ENCODE measurements at places on chromosomes 2 and 18. TPM values are rescaled to one million over a fixed set of nuclear protein-coding genes. Genes with fewer than 3 reads are reported as not detected.

GRCh38 chr2:30425326-30425725 is 21.7 kb upstream of the LCLAT1 start:
- peak; percentile 61 for DNase-seq

- no peak for DNase-seq
Measured at GRCh38 chr2:133602538-133602937, 34.3 kb upstream of the NCKAP5 start.

DNA sequence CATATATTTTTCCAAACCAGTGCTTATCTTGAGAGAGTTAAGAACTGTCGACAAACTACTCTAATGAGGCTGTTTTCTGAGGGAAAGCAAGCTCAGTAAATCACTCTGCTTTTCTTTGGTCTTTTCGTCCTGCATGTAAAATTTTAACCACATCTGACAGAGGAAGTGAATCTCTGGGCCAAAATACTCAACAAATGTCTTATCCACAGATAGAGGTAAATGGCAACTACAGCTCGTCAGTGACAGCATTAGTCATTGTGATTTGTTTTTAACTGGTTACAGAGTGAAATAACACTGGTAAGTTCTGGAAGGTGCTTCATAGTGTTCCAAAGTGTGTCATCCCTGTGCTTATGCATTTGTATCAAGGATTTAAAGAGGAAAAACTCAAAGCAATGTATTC is 82.6 kb upstream of the SLC8A1 start:
- DNase-seq: no peak

DNA sequence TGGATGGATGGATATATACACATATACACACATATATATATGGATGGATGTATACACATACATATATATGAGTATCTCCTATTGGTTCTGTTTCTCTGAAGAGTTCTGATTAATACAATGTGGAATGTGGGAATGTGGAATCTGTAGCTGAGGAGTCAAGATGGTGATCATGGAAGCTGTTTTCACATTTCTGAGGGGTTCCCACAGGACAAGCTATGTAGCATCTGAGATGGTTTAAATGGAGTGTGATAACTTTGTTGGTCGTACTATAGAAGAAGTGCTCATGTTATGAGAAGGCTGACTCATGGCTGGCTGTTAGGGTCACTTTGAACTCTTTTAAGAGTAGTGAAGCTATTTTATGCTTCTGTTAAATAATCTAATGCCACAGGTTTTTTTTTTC is 279.7 kb downstream of the MEIS1 start:
- DNase-seq: no peak

DNA sequence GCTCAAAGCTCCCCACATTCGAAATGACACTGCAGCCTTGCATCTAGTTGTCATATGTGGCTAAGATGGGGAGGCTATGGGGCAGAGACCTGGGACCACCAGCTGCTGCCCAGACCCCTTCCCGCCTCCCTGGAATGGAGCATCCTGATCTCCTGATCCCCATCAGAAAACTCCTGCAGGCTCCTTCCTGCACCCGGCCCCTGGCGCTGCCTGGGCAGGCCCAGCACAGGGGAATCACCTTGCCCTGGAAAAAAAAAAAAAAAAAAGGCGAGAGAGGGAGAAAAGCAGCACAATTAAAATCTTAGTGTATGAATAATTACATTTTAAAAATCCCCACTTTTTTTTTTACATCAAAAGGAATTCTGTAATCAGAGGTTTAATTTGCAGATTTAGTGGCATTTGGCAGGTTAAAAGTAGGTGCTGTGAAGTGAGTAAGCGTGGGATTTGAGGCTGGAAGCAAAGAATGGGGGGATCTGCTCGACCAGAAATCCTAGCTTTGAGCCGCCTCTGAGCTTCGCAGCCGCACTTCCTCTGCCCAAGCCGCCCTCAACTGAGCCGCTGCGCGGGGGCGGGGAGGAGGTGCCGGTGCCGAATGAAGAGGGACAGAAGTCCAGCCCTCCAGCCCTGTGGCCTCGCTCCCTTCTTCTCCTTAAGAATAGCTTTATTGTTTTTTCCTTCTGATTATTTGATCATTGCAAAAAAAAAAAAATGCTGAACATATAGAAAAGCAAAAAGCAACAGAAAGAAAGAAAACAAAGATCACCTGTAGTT is 30.0 kb downstream of the THNSL2 start:
- no peak for DNase-seq

PRKAG3 gene
- total RNA-seq: 0.19 TPM

DNA sequence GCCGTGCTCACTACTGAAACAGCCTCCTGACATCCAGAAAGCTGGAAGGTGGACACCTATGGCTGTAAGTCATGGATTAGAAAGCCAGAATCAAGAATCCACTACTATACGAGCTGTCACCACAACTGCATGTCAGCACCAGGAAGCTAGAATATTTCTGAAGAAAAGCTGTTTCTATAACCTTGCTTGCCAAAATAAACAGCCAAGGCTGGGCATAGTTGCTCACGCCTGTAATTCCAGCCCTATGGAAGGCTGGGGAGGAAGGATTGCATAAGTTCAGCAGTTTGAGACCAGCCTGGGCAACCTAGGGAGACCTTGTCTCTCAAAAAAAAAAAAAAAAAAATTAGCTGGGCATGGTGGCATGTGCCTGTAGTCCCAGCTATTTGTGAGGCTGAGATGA is 96.3 kb upstream of the GAREM1 start:
- no peak for DNase-seq

DNA sequence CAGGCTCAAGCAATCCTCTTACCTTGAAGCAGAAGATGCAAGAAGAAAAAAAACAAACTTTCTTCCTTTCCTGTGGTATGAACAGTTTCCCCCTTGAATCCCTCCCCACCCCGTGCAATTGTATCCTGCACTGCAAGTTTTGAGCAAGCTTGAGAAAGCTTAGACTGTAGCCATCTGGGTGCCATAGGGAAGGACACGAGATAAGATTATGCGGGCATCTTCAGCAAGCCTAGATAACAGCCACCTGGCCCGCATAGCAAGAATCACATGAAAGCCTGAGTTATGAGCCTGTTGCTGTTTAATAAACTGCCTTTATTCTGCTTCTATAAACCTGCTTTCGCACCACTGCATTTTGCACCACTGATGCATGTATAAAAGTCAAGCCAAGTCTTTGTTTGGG is 27.3 kb upstream of the CDCA7 start:
- DNase-seq: no peak

PPP4R3B gene
- total RNA-seq: 57.6 TPM

- DNase-seq: no peak
Measured at GRCh38 chr2:37560241-37560848, 111.1 kb downstream of the CDC42EP3 start.

- no peak for DNase-seq
Measured at GRCh38 chr2:55952415-55952814, 28.8 kb upstream of the EFEMP1 start.
